Dermis microvascular lymphatic vessel endothelial cell (primary cell): ENCODE measurements at places on chromosomes 7 and 10. TPM values are rescaled to one million over a fixed set of nuclear protein-coding genes. Genes with fewer than 3 reads are reported as not detected.

CLDN15 gene
- 2.1 and 3.2 TPM in 2 replicates for total RNA-seq

ACHE gene
- 1.2 and 4.3 TPM in 2 replicates for total RNA-seq

OPTN gene
- total RNA-seq = 66.9 and 70.9 TPM in 2 replicates

FGFR2 gene
- total RNA-seq = 0.13 TPM in 2 replicates

ARHGEF35 gene
- 0.13 TPM in 2 replicates for total RNA-seq
